ENCODE measurements at places on chromosomes 4 and X. TPM values are rescaled to one million over a fixed set of nuclear protein-coding genes. Genes with fewer than 3 reads are reported as not detected.

- no peak for DNase-seq
These were observed 1317.2 kb downstream of the PCDH7 start for GRCh38 chr4:32037399-32037798.

Gene FAM9C
- 0.52 TPM for polyA plus RNA-seq

DNA sequence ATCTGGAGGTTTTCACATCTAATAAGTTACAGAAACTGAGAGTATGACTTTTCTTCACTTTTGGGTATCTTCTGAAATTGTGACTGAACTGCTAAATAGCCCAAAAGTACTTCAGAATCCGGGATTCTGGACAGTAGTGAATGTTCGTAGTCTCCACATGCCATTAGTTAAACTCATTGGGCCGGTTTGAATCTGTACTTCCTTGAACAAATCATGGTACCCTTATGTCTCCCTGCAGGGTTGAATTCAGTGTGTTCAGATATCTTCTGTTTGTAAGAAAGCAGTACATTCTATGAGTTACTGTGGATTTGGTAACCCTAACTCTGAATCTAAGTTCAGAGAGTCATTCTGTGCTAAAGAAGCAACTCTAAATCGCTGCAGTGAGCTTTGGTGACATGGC, 33.6 kb downstream of the FAM193A start:
- no peak for DNase-seq

DNA sequence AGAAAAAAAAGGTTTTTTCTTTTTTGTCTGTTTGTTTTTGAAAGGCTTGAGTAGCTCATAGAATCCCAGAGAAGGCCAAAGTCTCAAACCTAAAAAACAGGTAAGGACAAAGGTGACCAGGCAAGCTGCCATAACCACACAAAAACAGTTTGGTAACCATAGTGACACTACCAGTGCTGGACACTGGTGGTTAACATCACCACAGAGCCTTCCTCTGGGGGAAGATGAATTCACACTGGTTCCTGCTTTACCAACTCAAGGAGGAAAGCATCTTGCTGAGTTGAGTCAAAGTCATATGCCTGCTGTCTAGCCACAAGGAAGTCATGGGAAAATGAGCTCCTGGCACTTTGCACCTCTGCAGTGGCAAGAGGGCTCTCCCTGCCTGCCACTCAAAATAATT, 32.5 kb downstream of the IDS start:
- DNase-seq, result no peak

- peak; percentile 74 for DNase-seq
These were observed 1.0 kb upstream of the PDGFRA start for GRCh38 chr4:54228056-54228527.

Gene ITM2A
- polyA plus RNA-seq, result 104 TPM

Gene ZBTB49
- polyA plus RNA-seq, result 10.2 TPM

- no peak for DNase-seq
These were observed 188.8 kb upstream of the VEGFC start for GRCh38 chr4:176981551-176981950.

Gene RIBC1
- 4.2 TPM for polyA plus RNA-seq

DNA sequence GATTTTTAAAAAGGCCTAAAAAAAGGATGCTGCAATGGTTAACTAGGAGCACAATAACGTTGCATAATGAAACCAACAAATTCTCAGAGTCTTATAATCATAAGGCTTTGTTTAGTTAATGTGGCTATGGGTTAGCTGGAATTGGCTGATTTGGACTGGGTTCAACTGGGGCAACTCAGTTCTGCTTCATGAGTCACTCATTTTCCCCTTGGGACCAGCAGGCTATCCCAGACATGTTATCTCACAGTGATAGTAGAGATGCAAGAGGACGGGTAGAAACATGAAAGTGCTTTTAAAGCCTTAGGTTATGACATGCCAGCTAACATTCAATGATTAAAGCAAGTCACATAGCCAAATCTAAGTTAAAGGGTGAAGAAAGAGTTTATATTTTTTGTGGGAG, 189.2 kb upstream of the GK2 start:
- DNase-seq, result no peak

- DNase-seq, result no peak
These were observed 74.3 kb upstream of the ANXA3 start for GRCh38 chr4:78477276-78477675.

DNA sequence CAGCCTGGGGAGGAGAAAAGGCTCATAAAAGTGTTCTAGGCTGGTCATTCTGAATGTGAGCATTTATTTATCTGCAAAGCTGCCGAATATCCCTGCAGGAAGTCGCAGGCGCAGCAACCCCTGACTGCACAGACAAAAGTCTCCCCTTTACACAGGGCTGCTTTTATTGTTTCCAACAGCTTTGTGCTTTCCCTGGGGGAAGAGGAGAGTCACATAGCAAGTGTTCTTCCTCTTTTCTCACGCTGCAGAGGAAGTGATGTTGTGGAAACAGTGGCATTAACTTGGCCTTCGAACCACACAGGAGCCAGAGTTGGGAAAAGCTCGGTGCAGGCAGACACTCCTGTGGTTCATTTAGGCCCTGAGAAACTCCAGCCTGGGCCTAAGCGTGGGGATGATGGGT, 81.5 kb upstream of the BCOR start:
- DNase-seq, result no peak

GRCh38 chr4:77012726-77013125, 63.1 kb downstream of the CCNI start:
- no peak for DNase-seq

Gene PKD2
- 68.0 TPM for polyA plus RNA-seq

GRCh38 chrX:81174286-81174685, 27.4 kb downstream of the HMGN5 start:
- no peak for DNase-seq

GRCh38 chr4:173494013-173494970, 35.7 kb downstream of the HAND2 start:
- DNase-seq, result no peak

Gene SLC9B1
- 3.8 TPM for polyA plus RNA-seq

DNA sequence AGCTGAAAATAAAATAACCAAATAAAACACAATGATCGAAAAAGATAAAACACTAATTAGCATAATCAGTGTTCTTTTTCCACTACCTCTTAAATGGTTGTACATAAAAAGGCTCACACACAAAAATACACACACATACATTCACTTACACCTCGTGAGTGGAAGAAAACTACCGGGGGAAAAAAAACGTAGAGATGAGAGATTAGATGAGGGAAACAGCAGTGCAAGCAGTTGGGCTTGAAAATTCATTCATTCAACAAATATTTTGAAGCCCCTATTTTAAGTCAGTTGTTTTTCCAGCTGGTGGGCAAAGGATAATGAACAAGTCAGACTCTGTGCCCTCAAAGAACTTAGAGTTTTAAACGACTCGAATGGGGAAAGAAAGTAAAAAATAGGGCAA, 1.0 kb downstream of the TBCK start:
- DNase-seq, result no peak

All from right renal pelvis (tissue), 4 donors.